Endothelial cell (in vitro differentiated cells): ENCODE measurements at places on chromosomes 5 and 9.

DNA sequence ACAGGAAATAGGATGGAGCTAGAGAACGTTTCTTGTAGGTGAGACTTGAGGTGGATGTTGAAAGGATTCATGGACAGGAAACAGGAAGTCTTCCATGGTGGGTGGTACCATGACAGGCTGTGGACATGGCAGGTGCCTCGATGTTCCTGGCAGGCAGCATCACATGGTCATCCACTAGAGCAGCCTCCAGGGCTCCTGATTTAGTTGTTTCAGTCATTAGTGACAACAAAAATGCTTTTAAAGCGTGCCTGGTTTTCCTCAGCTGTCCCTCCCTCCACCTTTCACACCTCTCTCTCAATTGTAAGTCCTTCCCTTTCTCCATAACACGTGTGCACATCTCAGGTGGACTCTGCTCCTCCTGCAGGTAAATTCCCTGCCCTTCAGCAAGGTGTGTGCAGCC, 25.2 kb upstream of the ASPN start:
- DNase-seq, result no peak

GRCh38 chr5:123223921-123224320, 134.9 kb downstream of the PRDM6 start:
- DNase-seq, result no peak

GRCh38 chr5:54178207-54178606, 132.2 kb downstream of the ARL15 start:
- no peak for DNase-seq

- DNase-seq, result no peak
Observed at GRCh38 chr5:15368835-15369234, 131.1 kb upstream of the FBXL7 start.

DNA sequence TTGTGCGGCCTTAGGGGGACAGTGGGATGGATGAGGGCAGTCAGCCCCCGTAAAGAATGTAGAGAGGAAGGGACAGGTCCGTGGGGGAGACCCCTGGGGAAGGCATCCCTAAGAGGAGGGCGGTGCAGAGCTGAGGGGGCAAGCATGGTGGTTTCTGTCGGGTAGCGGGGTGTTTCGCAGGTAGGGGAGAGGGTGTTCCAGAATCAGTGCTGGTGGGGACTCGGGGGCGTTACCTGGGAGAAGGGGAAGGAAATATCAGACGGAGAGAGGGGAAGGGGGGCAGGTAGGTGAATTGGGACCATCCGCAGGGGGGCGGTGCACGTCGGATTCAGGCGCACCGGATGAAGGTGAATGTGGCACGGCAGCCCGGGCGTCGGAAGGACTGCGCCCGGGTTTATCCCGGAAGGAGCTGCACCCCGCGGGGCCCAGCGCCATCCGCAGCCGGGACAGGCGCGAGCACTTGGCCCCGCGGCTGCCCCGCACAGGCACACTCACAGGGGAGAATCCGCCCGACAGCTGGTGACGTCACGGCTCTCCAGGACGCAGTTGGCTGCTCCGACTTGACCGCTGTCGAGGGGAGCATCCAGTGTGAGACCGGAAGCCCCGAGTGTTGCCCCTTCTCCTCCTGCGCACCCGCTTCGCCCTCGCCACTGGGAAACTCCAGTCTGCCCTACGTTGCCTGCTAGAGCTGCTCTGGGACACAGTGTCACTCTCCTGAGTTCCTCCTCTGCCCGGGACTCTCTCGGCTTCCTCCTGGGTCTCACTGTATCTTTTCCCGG, 1.3 kb downstream of the CD72 start:
- DNase-seq, result peak; percentile 43

DNA sequence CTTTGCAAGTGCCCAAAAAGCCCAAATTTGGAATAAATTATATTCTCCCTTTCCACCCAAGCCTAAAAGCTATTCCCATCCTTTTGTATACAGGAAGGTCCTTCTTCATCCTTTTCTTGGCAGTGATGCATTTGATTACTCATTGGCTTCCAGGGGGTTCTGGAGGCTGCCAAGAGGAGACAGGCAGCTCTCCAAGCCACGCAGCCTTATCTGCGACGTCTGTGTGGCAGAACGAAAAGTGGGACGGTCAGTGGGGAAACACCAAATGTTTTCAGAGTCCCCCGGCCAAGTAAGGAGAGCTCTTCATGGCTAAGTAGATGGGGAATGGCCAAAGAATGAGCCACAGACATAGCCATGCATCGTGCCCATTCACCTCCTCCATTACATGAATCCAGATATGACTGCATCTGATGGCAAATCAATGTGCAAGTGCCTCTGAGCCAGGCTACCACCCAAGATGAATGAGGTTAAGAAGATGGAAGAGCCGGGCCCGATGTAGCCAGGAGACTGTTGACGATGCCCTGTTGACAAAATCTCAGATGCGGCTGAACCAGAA, 12.1 kb downstream of the ADAM19 start:
- DNase-seq, result no peak

DNA sequence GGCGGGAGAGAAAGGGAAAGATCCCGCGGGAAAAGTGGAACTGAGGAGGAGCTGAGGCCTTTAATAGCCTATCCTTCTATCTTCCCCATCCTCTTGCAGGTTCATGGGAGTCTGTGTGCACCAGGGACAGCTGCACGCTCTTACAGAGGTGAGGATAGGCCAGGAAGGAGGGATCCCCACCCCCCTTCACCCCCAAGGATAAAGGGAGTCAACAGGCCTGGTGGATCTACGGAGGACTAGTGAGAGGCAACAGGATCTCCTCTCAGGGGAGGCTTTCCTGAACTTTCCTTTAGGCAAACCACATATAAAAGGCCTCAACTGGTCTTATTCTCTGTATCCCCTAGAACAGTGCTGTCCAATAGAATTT, 1.1 kb downstream of the TESK1 start:
- DNase-seq, result no peak

DNA sequence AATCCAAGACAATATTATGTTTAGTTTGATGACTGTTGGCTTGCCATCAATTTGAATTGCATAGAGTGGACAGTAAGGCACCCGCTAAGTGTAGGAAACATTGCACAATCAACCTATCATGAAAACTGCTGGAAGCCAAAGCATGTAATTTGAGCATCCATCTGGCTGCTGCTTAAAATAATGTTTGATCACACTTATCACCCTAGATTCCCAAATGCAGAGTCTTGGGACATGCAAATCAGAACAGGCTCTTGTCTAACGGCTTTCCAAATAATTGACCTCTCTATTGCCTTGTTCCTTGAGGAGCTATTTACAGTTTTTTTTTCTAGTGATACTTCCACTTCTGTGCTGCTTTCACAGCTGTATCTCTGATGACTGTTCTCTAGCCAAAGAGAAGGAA, 342.1 kb downstream of the PRR16 start:
- no peak for DNase-seq

DNA sequence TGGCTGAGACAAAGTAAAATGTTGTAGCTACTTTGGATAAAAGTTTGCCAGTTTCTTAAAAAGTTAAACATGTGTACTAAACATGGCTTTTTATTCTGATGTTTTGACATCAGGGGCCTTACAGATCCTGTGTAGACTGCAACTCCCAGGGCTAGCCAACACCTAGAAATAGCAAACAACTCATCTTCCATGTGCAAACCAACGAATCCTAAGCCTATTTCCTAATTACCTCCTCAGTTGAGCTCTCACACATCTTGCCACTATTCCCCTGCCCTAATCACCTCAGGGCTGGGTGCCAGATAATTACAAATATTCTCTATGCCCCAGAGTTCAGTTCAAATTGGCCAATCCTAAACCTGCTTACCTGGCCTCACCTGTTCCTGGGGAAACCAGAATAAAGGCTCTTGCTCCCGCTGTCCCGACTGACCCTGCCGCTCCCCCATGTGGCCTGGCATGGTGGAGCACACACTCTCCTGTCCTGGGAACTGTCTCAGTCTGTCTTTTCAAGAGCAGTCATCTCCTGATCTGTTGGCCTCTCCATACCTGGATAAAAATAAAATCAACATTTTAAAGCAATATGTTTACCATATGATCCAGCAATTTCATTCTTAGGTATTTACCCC, 37.1 kb upstream of the FAM169A start:
- DNase-seq, result peak; percentile 55

DNA sequence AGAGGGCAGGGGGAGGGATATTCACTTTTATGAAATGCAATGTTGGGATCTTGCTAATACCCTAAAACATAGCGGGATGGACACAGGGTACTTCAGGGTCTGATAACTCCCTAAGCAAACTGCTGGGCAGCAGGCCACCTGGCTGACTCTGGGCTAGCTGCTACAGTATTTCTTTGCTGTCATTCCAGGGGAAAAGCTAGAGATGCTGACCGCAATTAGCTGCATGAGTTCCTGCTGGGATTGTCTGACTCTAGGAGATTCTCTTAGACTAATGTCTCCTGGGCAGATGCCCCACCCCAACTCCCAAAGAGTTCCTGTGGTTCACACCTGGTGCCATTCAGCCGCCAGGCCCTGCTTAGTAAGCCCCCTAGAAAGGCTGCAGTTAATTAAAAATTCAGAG, 69.9 kb downstream of the PSAT1 start:
- no peak for DNase-seq

DNA sequence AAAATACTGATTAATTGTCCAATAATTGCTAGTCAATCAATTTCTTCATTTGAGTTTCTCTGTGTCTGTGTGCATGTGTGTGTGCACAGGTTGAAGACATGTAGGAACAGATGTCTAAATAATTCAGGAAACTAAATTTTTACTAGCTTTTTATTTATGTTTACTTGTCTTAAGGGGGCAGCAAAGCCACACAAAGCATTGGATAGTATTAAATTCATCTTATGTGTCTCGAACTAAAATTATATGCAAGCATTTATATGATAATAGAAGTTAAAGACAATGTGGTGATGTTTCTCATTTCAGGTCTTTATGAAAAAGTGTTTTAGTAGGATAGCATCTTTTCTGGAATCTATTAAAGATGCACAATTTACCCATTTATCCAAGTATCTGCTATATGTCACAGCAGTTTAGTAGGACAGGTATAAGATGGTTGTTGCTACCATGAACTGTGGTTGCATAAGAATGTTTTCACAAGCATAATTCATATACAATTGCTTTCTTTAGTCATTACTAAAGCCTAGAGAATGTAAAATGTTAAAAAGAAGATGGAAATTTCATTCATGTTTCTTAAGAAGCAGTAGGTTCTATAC, 784.6 kb upstream of the NUDT12 start:
- DNase-seq, result no peak

- DNase-seq, result no peak
Observed at GRCh38 chr5:35365758-35366157, 135.5 kb upstream of the PRLR start.
